ENCODE measurements at places on chromosomes 4 and X.

- no peak for DNase-seq
Observed at GRCh38 chr4:8910100-8910821, 38.6 kb upstream of the HMX1 start.

DNA sequence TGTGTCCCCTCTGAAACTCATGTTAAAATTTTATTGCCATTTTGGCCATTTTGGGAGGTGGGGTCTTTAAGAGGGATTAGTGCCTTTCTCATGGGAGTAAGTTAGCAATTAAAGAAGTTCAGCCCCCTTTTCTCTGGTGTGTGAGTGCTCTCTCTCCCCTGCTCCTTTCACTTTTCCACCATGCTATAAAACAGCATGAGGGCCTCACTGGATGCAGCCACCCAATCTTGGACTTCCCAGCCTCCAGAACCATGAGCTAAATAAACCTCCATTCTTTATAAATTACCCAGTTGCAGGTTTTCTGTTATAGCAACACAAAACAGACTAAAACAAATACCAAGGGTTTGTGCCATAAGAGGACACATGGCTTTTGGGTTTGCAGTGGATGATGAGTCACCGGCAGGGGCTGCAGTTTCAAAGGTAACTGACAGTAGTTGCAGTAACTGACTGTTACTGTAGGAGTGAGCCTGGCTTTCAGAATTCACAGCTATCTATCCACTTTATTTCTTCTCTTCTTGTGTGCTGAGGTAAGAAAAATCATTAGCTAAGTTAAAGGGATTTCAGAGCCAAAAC is 121.5 kb downstream of the PPEF1 start:
- no peak for DNase-seq

DNA sequence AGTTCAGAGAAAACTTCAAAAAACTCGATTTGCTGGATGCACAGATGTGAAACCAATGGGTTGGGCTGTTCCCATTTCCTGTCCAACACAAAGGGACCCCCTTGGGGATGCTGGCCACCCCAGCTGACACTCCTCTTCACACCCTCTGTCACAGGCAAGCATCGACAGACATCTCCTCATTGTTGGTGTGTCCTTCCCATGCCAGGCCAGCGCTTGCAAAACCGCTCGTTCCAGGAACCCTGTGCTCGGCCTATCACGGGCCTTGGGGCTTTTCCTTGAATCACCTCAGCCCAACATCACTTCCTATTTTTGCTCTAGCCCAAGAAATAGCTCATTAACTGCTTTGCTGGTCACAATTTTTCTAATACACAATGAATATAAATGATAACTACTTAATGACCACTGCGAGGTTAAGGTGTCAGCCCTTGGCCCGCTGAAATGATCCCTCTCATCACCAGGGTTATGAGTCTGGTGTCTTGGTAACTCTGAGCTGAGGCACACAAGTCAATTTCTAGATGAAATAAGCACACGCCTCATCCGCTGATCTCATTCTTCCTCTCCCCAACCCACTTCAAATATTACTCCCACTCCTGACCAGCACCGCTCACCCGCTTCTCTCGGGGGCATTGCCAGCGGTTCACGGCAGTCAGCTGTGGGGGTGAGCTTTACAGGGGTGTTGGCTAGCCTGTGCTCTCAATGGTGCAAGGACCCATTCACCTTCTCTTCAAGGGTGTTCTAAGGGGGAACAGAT is 32.3 kb downstream of the BCOR start:
- no peak for DNase-seq

DNA sequence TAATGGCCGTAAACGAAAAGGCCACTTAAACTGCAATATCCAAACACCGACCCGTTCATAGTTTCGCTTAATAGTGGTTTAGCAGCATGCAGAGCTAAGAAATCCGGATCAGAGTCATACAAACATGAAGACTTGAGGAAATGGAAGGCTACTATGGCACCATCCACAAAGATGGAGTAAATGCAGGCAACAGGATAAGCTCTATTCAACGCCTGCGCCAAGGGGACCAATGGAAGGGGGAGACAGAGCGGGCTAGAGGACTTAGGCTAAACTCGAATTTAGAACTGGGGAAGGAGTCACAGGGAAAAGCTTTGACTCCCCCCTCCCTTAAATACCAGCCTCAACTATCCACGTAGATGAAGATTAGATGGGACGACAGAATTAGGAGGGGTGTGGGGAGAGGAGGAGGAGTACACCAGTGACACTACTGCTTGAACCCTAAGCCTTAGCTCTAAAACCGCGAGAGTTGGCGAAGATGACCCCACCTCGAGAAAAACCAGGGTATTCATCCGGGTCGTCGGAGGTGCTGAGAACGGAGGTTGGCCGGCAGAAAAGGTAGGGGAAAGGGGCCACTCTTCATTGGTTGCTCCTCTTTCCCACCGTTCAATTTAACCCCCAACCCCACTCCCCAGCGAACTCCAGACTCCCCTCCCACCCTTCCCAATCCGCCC is 3.5 kb downstream of the HUWE1 start:
- no peak for DNase-seq

- DNase-seq, result no peak
Observed at GRCh38 chr4:102759831-102760644, 730 bp downstream of the MANBA start.

- DNase-seq, result no peak
Observed at GRCh38 chr4:169106696-169107229, 96.7 kb upstream of the CBR4 start.

- DNase-seq, result no peak
Observed at GRCh38 chrX:68596871-68597270, 50.6 kb upstream of the STARD8 start.

DNA sequence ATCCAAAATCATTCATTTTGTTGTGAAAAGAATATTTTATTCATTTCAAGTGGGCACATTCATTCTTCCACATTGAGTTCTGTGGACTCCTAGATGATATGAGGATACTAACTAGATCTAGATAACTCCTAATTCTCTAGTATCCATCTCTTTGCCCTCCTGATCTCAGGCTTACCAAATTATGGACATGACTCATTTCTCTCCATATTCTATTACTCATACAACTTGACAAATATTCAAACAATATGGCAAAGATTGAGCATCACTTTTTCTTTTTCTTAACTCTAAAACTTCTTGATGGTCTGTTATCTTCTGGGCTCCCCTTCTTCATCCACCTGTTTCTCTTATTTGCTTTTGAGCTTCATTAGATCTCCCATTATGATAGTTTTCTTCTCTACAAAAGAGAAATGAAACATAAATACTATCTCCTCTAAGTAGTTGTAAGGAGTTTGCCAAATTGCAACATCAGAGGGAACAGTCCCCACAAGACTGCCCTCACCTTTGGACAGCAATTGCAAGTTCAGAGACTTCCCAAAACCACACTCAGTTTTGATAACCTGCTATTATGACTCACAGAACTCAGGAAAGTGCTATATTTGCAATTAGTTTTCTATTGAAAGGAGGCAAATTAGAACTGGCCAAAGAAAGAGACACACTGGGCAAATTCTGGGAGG is 422.9 kb downstream of the SPRY1 start:
- no peak for DNase-seq

DNA sequence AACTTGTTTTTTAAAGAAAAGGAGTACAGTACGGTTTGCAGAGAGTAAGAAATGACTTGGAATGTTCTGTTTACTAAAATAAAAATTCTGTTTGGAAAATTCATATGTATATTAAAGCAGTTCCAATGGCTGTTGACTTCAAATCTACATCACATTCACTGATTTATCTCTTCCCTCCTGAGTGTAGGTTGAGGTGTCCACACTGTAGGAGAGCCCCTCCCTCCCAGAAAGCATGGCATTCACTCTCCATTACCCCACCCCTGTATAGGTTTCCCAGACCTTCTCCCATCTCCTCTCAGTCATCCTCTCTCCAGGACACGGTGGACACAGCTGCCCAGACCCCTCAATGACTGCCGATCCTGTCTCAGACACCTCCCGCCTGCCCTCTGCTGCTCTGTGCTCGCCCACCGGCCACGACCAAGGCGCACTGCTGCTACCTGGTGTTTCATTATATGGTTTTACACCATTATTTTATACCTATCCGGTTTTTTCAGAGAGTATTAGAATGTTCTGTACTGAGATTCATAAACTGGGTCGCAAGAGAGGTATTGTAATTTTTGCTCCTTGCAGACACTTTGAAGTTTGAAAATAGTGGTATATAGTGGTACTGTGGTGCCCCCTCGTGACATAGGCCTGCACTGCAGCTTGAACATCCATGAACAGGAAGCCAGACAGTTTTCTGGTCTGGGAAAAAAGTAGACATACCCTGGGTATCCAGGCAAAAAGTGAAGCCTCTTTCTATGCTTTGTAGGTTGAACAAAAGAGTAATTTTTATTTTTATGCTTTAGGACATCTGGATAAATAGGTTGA is 38.8 kb upstream of the BEX4 start:
- DNase-seq, result no peak

DNA sequence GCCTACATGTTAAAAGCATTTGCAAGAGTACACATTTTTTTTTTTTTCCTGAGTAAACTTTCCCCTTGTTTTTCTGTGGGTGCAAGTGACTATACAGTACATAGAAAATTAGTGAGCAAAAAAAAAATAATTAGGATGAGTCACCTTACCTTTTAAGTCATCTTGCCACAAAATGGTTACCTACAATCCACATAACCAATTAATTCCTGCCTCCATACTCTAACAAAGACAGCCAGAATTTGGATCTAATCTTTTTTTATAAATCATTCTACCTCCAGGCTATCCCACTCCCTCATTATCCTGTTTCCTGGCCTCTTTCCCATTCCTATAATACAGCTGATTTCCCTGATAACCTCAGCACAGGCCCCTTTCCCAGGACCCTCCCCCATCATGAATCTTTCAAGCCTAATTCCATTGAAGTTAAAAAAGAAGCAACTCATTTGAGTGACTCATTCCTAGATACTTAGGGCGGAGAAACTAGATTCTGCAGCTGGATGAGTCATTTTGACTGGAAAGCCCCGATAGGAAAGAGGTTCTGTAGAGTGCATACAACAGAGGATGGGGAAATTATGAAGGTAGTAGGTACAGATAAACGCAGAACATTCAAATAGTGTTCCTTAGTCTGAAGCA is 128.2 kb downstream of the C4orf51 start:
- DNase-seq, result peak; percentile 77

DNA sequence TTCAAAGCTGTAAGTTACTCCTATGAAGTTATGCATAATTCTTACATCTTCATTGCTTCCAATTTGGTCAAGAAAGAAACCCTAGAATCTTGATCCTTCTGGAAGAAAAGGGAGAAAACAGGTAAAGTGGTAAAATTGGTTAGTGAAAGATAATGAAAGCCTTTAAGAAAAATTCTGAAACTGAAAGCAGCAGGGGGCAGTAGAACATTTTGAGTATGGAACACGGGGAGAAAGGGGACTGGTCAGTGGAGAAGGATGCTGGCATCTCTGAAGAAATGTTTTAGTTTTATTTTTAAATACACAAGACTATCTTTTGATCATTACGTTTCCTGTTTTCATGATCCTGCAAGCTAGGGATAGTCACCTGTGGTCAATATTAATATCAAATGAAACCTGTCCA is 54.3 kb downstream of the SLIT2 start:
- no peak for DNase-seq

GRCh38 chr4:110058677-110059076 is 139.7 kb downstream of the ELOVL6 start:
- DNase-seq, result no peak

All from GM06990 (cell line).